ENCODE measurements at places on chromosomes 3 and 15. TPM values are rescaled to one million over a fixed set of nuclear protein-coding genes. Genes with fewer than 3 reads are reported as not detected.
A peak's percentile ranks its signal among the peaks of the same experiment; 100 is the strongest.

GRCh38 chr3:188007897-188008296, 146.1 kb upstream of the LPP start:
- peaks cover 18% of the 10 kb centered on the region for H3K4me1 ChIP-seq
- DNase-seq, result no peak
- H3K27me3 ChIP-seq, result no peaks in the 10 kb centered on the region
- H3K27ac ChIP-seq, result no peak overlapping the region

DNA sequence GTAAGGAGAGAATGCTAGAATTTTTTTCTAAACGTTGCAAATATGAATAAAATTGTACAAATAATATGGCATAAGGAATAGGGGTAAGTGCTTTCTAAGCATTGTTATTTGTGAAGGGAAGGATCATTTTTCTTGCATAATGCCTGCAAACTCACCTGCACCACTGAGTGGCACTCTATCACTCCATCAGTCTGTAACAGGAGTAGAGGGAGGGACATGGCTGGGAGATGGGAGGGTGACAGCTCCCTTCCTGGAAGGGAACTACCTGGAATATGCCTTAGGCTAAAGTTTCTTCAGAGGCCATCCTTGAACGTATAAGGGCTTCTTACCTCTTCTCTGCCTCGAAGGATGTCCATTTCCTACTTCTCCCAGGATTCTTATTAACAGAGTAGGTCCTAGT, 3.0 kb downstream of the NAALADL2 start:
- H3K4me3 ChIP-seq, result no peak overlapping the region
- DNase-seq, result peak; percentile 57
- H3K36me3 ChIP-seq, result no peaks in the 10 kb centered on the region
- no peak overlapping the region for H3K27ac ChIP-seq
- H3K4me1 ChIP-seq, result peaks cover 31% of the 10 kb centered on the region
- H3K27me3 ChIP-seq, result no peaks in the 10 kb centered on the region

Gene LMOD3
- not detected for total RNA-seq

GRCh38 chr3:34196914-34197313, 398.5 kb downstream of the PDCD6IP start:
- no peak overlapping the region for H3K4me3 ChIP-seq
- no peak overlapping the region for H3K27ac ChIP-seq
- no peaks in the 10 kb centered on the region for H3K4me1 ChIP-seq
- no peaks in the 10 kb centered on the region for H3K27me3 ChIP-seq

Gene ZNF662
- 2.9 TPM for total RNA-seq

DNA sequence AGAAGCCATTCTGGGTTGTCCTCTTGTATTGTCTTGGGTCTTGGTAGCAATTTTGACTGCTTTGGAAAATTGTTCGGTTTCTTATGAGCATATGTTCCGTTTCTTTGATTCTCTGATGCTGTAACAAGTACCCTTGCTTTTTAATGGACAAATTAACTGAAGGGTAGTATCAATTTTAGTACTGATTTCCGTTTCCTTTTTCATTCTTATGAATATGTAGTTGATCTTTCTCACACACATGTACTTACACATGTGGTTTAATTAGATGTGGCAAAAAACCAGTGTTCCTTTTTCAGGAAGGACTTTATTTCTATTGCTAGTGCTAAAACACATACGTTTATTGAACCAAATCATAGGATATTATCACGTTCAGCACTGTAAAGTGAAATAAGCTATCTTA, 119.1 kb downstream of the TCF12 start:
- H3K36me3 ChIP-seq, result no peaks in the 10 kb centered on the region
- H3K27me3 ChIP-seq, result no peaks in the 10 kb centered on the region
- DNase-seq, result no peak
- H3K4me1 ChIP-seq, result peaks cover 77% of the 10 kb centered on the region
- no peak overlapping the region for H3K4me3 ChIP-seq

DNA sequence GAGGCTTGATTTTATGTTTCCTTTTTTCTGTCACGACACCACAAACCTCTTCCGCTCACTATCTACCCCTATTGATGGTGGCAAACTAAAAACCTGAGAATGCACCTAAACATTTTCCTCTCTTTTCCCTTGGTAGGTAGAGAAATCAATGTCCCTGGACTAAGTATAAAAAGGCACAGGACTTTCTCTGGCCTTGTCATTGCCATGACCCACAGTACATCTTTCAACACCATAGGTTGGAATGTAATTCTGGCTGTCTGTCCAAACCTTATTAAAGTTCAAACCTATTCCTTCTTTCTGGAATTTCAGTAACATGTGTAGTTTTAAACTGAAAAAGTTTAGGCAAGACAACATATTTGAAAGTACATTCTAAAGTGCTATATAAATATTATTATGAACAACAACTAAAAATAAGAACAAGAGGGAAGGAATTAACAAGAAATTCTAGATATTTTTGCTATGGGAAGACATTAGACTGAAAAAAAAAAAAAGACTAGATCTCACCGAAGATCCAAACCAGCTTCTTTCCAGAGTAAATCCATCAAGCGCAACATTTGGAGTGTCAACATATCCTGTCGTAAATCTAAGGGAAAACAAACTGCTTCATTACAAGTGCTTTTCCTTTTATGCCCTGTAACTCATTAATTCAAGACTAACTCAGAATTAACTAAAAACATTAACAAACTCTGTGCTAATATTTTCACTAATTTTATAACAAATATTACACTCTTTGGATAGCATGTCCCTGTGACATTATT, 73.1 kb downstream of the FAIM start:
- H3K4me3 ChIP-seq, result no peak overlapping the region
- H3K4me1 ChIP-seq, result no peaks in the 10 kb centered on the region
- H3K27me3 ChIP-seq, result no peaks in the 10 kb centered on the region
- H3K36me3 ChIP-seq, result peaks cover 23% of the 10 kb centered on the region

Gene NDN
- 45.1 TPM for total RNA-seq

Gene AHSG
- 1.5 TPM for total RNA-seq

GRCh38 chr3:182609575-182610156, 183.6 kb upstream of the ATP11B start:
- peaks cover 10% of the 10 kb centered on the region for H3K4me1 ChIP-seq
- H3K27ac ChIP-seq, result no peak overlapping the region
- H3K4me3 ChIP-seq, result no peak overlapping the region
- H3K27me3 ChIP-seq, result no peaks in the 10 kb centered on the region
- no peaks in the 10 kb centered on the region for H3K36me3 ChIP-seq

Gene AMOTL2
- 76.9 TPM for total RNA-seq

GRCh38 chr3:100317912-100318311, 16.6 kb upstream of the NIT2 start:
- H3K4me3 ChIP-seq, result no peak overlapping the region
- no peak for DNase-seq
- no peak overlapping the region for H3K27ac ChIP-seq
- H3K27me3 ChIP-seq, result no peaks in the 10 kb centered on the region

DNA sequence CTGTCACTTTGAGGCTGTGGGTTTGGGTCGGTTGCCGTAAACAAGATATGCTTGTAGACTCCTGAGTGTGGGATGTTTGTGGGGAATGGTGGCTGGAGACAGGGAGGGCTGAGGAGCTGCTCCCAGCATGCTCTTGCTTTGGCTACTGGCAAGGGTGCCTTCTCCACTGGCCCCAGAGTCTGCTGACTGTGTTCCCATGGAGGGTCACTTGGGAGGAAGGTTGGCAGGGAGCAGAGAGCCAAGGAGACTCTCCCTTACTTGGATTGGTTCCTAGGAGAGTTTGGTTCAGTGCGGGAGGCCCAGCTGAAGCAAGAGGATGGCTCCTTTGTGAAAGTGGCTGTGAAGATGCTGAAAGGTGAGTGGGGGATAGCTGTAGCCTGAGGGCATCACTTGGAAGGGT, 11.8 kb downstream of the TYRO3 start:
- H3K4me1 ChIP-seq, result peaks cover 39% of the 10 kb centered on the region
- no peak for DNase-seq
- peaks cover 52% of the 10 kb centered on the region for H3K36me3 ChIP-seq
- no peak overlapping the region for H3K27ac ChIP-seq

- no peaks in the 10 kb centered on the region for H3K27me3 ChIP-seq
- H3K27ac ChIP-seq, result no peak overlapping the region
- H3K4me1 ChIP-seq, result peaks cover 33% of the 10 kb centered on the region
- H3K36me3 ChIP-seq, result peaks cover 15% of the 10 kb centered on the region
Measured at GRCh38 chr15:85554852-85555521, 174.6 kb downstream of the AKAP13 start.

Gene RTP3
- total RNA-seq, result not detected

DNA sequence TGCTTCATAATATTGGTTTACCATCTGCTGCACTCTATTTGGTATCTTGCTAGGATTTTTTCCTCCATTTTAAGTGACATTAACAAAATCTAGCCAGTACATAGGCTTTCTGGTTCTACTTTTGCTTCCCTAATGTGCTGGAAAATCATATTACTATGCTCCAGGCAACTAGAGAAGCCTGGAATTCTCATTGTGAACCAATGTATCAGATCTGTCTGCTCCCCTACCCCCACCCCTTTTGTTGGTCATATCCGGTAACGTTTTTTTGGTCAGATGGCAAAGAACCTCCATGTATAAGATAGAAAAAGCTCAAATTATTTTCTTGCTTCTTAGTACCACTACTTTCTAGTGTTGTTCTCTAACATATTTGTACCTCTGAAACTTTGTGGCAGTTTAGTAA, 17.1 kb downstream of the MAP2K5 start:
- H3K27ac ChIP-seq, result peak overlapping the region; percentile 4
- peaks cover 9% of the 10 kb centered on the region for H3K36me3 ChIP-seq
- DNase-seq, result no peak
- H3K4me1 ChIP-seq, result peaks cover 28% of the 10 kb centered on the region

- no peaks in the 10 kb centered on the region for H3K27me3 ChIP-seq
- peak overlapping the region; percentile 54 for H3K4me3 ChIP-seq
- H3K4me1 ChIP-seq, result peaks cover 77% of the 10 kb centered on the region
- peak; percentile 65 for DNase-seq
- peaks cover 2% of the 10 kb centered on the region for H3K36me3 ChIP-seq
Measured at GRCh38 chr15:57198654-57199291, 177.5 kb upstream of the CGNL1 start.

DNA sequence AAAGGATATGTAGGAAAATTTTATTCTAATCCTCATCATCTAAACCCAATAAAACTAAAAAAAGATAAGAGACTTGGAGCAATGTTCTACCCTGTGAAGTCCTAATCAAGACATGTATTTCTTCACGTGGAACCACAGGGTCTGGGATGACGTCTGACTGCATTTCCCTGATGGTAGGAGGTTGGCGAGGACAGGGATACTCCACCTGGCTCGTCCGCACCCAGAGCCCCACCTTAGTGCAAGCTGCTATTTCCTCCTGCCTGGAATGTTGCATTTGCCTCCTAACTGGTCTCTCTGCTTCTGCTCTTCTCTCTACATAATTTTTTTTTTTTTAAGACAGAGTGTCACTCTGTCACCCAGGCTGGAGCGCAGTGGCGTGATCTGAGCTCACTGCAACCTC, 57.7 kb upstream of the RASGRP1 start:
- H3K4me3 ChIP-seq, result no peak overlapping the region
- no peaks in the 10 kb centered on the region for H3K36me3 ChIP-seq
- no peak for DNase-seq
- H3K27ac ChIP-seq, result no peak overlapping the region

- H3K4me1 ChIP-seq, result peaks cover 59% of the 10 kb centered on the region
- H3K4me3 ChIP-seq, result no peak overlapping the region
- H3K27me3 ChIP-seq, result no peaks in the 10 kb centered on the region
- no peak for DNase-seq
- peak overlapping the region; percentile 93 for H3K27ac ChIP-seq
Measured at GRCh38 chr3:25420885-25421284, 7.2 kb upstream of the RARB start.

Gene AGBL1
- total RNA-seq, result not detected

DNA sequence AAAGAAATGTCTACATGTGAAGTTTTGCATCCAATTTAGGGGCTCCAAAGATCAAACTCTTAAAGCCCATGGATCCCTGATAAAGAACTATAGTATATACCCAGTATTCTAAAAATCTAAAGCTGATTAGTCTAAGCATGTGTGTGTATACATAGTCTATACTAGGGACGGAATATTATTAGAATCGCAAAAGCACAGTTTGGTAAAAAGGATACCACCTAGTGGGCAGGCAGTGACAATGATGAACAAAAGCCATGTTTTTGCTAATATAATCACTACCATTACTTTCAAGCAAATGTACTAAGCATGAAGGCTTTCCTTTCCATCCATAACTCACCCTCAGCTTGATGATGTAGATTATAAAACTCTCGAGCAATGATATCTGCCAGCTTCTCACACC, 16.5 kb downstream of the POLQ start:
- H3K4me3 ChIP-seq, result no peak overlapping the region
- no peak overlapping the region for H3K27ac ChIP-seq
- no peaks in the 10 kb centered on the region for H3K4me1 ChIP-seq

Gene MUSTN1
- total RNA-seq, result 3.3 TPM

GRCh38 chr15:65245096-65245856, 34.0 kb upstream of the CILP start:
- no peaks in the 10 kb centered on the region for H3K27me3 ChIP-seq
- no peak overlapping the region for H3K27ac ChIP-seq
- DNase-seq, result no peak
- H3K36me3 ChIP-seq, result no peaks in the 10 kb centered on the region

GRCh38 chr3:87848003-87848402, 210.8 kb downstream of the CGGBP1 start:
- peaks cover 3% of the 10 kb centered on the region for H3K36me3 ChIP-seq
- no peaks in the 10 kb centered on the region for H3K4me1 ChIP-seq
- H3K27ac ChIP-seq, result no peak overlapping the region
- H3K4me3 ChIP-seq, result no peak overlapping the region
- no peak for DNase-seq

DNA sequence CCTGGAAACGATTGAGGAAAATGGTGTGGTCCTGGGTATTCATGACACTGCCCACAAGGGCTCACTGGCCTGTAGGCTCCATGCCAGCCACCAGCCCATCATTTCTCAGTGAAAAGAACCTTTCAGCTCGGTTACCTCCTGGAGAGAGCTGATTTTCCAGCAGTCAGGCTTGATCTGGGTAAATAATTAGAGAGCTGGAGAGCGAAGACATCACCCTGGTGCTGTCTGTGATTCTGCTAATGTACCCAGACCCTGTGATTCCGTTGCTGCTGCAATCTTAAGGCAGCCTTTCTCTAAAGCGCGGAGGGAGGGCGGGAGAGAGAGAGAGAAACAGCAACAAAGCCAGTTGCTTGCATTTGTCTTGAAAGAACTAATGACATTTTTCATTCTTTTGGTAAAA, 221.9 kb upstream of the TOPAZ1 start:
- peak overlapping the region; percentile 69 for H3K27ac ChIP-seq
- peaks cover 28% of the 10 kb centered on the region for H3K27me3 ChIP-seq
- peaks cover 29% of the 10 kb centered on the region for H3K4me1 ChIP-seq
- H3K36me3 ChIP-seq, result no peaks in the 10 kb centered on the region

- H3K4me1 ChIP-seq, result peaks cover 8% of the 10 kb centered on the region
- no peak overlapping the region for H3K27ac ChIP-seq
- H3K4me3 ChIP-seq, result no peak overlapping the region
- no peaks in the 10 kb centered on the region for H3K27me3 ChIP-seq
- DNase-seq, result no peak
- no peaks in the 10 kb centered on the region for H3K36me3 ChIP-seq
Measured at GRCh38 chr3:64352639-64352992, 127.3 kb upstream of the PRICKLE2 start.

Gene GABRB3
- total RNA-seq, result 168 TPM

DNA sequence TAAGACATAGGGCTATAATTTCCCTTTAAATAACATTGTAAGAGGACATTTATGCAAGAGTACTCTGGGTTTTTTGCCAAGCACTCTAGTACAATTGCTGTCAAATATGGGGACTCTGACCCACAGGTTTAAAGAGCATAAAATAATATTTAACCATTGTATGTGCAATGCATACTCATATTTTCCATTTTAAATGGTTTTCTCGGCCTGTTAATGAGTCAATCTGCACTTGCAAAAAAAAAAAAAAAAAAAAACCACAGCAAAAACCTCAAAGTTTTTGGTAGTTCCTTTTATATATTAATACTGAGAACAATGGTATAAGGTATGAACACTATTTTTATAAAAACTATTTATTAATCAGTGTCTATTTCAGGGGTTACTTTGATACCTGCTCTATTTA, 304.0 kb upstream of the CBLB start:
- no peak overlapping the region for H3K27ac ChIP-seq
- H3K27me3 ChIP-seq, result no peaks in the 10 kb centered on the region
- peaks cover 33% of the 10 kb centered on the region for H3K4me1 ChIP-seq
- no peak overlapping the region for H3K4me3 ChIP-seq

Measured in WTC11 (cell line).